Stimulated activated CD4-positive, alpha-beta T cell treated with anti-CD3 and anti-CD28 coated beads, Interleukin-2, amount 100 ng/mL, for 48 hours (primary cell): ENCODE measurements at places on chromosomes 4 and X.

DNA sequence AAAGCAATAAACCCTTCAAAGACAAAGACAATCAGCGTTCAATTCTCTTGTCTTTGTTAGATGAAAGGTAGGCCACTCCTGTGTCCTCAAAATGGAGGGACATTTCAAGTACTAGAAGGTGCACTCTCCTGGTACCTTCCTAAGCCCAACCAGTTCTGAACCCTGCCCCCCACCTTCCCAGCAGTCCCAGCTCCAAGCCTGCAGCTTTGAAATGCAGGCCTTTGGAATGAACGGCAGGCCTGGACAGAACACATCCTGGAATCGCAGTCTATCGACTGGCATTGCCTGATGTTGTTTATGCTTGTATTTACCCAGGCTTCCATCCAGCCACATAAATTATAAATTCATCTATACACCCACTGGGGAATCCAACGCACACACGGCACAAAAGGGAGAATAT, 47.4 kb downstream of the RASGEF1B start:
- DNase-seq: no peak

DNA sequence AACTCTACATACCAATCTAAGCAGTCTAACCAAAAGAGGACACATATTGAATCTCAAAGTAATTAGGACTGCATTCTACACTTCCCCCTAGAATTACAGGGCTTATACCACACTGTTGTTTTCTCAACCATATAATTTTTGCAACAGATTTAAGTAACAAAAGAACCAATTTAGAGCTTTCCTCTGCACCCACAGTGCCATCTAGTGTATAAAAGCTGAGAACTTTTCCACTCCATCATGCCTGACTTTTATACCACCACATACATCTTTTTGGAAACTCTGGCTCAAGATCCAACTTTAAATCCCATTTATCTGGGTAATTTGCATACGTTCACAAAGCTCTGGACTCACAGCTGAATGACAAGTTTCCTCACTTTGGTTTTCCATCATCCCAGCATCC, 99.5 kb downstream of the EFHC2 start:
- no peak for DNase-seq

GRCh38 chr4:27604692-27605091, 744.1 kb downstream of the STIM2 start:
- no peak for DNase-seq

GRCh38 chr4:153792618-153793247, 3.9 kb upstream of the SFRP2 start:
- no peak for DNase-seq

DNA sequence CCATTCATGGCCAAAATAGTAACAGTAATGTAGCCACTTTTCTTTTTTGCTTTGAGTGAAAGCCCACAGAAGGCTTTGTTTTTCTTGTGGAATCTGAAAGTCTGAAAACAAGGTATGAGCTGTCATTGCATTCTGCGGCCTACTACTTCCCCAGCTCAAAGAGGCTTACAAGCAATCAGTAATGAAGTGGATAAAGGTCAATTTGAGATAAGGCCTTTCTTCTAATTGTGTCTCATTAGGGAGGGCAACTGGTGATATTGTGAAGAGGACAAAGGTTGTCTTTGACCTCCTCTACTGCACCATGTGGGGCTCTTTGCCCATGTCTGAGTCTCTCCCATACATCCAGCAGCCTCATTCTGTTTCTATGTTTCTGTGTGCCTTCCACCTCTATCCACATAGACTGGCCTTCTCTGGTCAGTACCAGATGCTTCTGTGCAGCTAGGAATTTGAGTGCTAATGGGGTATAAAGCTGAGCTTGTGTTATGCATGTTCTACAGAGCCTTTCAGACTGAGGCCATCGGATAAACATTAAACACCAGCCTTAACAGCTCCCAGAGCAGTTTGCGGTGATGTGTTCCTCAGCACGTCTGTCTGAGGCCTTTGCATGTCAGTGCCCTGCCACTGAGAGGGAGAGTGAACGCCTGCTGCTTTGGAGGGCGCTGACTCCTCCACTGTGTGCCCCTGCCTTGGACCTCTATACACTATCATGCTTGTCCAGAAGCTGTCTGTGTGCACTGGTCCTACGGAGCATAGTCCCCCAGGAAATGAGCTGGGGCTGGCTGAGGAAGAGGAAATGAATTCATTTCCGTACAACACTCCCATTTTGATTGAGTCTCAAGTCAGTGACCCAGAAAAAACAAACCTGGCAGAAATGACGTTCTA, 80.2 kb downstream of the SH2D1A start:
- DNase-seq: no peak

GRCh38 chrX:24761306-24761705, 67.6 kb downstream of the POLA1 start:
- DNase-seq: no peak

DNA sequence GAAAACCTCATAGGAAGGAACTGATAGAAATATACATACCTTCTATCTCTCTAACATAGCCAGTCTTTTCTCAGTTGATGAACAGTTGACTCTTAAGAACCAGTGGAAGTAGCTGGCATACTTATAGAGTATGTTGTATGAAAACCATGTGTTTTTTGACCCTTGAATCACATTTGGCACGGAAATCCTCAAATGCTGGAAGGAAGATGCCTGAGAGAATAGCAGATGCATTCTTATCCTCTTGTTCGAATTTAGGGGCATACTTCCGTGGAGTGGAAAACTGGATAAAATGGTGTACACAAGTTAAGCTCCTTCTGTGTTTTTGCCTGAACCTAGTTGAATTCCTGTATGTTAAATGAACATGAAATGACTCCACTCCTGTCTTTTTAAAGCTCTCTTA, 145.5 kb downstream of the PCDH7 start:
- no peak for DNase-seq
